Vein endothelial cell (primary cell): ENCODE measurements at places on chromosomes 7 and 10. TPM values are rescaled to one million over a fixed set of nuclear protein-coding genes. Genes with fewer than 3 reads are reported as not detected.

LIPJ gene
- under 0.01 TPM in 1 of 2 replicates, not detected in the other for total RNA-seq

SLC26A3 gene
- not detected in 2 replicates for total RNA-seq

ANXA8 gene
- not detected in 2 replicates for total RNA-seq

EPDR1 gene
- 1.3 and 3.2 TPM in 2 replicates for total RNA-seq

ITIH2 gene
- total RNA-seq = not detected in 2 replicates

FBXL13 gene
- 0.76 and 0.98 TPM in 2 replicates for total RNA-seq

CYP2W1 gene
- total RNA-seq = not detected in 2 replicates

CPN1 gene
- not detected in 2 replicates for total RNA-seq

HSPA12A gene
- total RNA-seq = under 0.01 and 0.29 TPM in 2 replicates

CNPY1 gene
- not detected in 2 replicates for total RNA-seq

RBP4 gene
- not detected in 2 replicates for total RNA-seq

SLC16A12 gene
- total RNA-seq = 0.10 and 0.65 TPM in 2 replicates

ASB10 gene
- not detected in 2 replicates for total RNA-seq

MPP7 gene
- 0.33 and 0.86 TPM in 2 replicates for total RNA-seq

CPEB3 gene
- 1.8 and 2.0 TPM in 2 replicates for total RNA-seq

AVL9 gene
- 37.9 and 54.8 TPM in 2 replicates for total RNA-seq

TMEM236 gene
- 0.10 and 0.33 TPM in 2 replicates for total RNA-seq

SPDYE16 gene
- under 0.01 TPM in 1 of 2 replicates, not detected in the other for total RNA-seq

TSPAN33 gene
- total RNA-seq = 0.10 TPM in 1 of 2 replicates, not detected in the other

NEUROD6 gene
- not detected in 2 replicates for total RNA-seq

MYOZ1 gene
- total RNA-seq = not detected in 2 replicates

CEP55 gene
- 18.9 and 39.1 TPM in 2 replicates for total RNA-seq

C10orf105 gene
- under 0.01 TPM in 1 of 2 replicates, not detected in the other for total RNA-seq

OR13A1 gene
- not detected in 2 replicates for total RNA-seq

ANXA8L1 gene
- total RNA-seq = 0.19 TPM in 1 of 2 replicates, not detected in the other

SSC4D gene
- total RNA-seq = 0.38 and 0.65 TPM in 2 replicates

UFSP1 gene
- total RNA-seq = 2.5 and 2.9 TPM in 2 replicates

FAM131B gene
- 0.65 and 0.76 TPM in 2 replicates for total RNA-seq

DOCK1 gene
- total RNA-seq = 105 and 108 TPM in 2 replicates

CH25H gene
- total RNA-seq = 3.2 and 8.5 TPM in 2 replicates

OR2A12 gene
- total RNA-seq = not detected in 2 replicates

COBL gene
- not detected in 2 replicates for total RNA-seq

OR2A25 gene
- total RNA-seq = not detected in 2 replicates

CLRN3 gene
- not detected in 2 replicates for total RNA-seq

TFEC gene
- total RNA-seq = 22.2 and 38.5 TPM in 2 replicates

HOXA4 gene
- total RNA-seq = 1.4 and 1.6 TPM in 2 replicates

CLIP2 gene
- 32.4 and 37.9 TPM in 2 replicates for total RNA-seq

CYP2C8 gene
- total RNA-seq = 0.33 TPM in 1 of 2 replicates, not detected in the other

ZRANB1 gene
- 19.3 and 22.6 TPM in 2 replicates for total RNA-seq

ANKRD2 gene
- total RNA-seq = 0.65 and 1.1 TPM in 2 replicates

SUGCT gene
- total RNA-seq = 1.4 and 2.0 TPM in 2 replicates

CCDC172 gene
- not detected in 2 replicates for total RNA-seq

ACSL5 gene
- total RNA-seq = 18.3 and 26.7 TPM in 2 replicates

ADIRF gene
- total RNA-seq = 10.0 and 11.4 TPM in 2 replicates
